ENCODE measurements at places on chromosomes 13 and 19.
A peak's percentile ranks its signal among the peaks of the same experiment; 100 is the strongest.

- DNase-seq: peak; percentile 92
Measured at GRCh38 chr13:112733661-112734379, 44.0 kb downstream of the ATP11A start.

DNA sequence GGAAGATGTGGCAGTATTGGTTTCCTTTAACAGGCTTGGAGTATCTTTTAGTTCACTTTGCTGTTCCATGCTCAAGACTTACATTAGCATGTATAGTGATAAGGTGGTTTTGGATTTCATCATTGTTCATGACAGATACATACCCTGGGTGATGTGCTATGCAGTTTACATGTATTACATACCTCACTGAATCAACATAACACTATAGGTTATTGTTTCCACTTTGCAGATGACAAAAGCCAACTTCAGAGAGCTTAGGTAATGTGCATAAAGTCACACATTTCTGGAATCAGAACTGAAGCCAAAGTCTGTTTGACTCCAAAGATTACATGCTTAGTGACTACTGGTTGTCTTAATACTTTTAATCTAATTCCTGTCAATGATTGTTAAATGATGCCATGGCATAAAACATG, 7.1 kb downstream of the COMMD6 start:
- no peak for DNase-seq

DNA sequence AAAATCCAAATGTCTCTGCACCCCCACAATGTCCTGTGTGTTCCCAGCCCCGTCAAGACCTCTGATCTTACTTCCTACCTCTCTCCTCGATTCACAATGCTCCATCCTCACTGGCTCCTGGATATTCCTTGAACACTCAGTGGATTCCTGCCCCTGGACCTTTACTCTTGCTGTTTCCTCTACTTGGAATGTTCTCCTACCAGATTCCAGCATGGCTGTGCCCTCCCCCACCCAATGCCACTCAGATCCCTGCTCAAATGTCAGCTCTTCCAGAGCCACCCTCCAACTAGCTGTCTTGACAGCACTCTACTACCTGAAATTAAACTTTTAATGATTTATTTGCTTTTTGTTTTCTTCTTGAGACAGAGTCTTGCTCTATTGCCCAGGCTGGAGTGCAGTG, 107.4 kb downstream of the KLF5 start:
- no peak for DNase-seq

- DNase-seq: no peak
Measured at GRCh38 chr19:14091813-14092462, 1.4 kb upstream of the SAMD1 start.

DNA sequence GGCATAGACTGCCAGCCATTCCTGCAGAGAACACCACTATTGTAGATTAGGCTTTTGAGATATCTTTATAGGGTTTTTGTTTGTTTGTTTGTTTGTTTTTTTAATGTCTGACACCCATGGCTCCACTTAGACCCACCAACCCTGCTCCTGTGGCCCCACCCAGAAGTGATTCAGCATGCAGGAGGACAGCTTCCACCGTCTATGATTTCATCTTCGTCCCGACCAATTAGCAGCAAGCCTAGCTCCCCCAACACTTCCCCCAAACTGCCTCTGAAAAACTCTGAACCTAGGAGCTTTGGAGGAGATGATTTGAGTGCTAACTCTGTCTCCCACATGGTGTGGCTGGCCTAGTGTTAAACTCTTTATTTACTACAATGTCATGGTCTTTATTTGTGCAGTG, 108.3 kb upstream of the RXFP2 start:
- DNase-seq: no peak

DNA sequence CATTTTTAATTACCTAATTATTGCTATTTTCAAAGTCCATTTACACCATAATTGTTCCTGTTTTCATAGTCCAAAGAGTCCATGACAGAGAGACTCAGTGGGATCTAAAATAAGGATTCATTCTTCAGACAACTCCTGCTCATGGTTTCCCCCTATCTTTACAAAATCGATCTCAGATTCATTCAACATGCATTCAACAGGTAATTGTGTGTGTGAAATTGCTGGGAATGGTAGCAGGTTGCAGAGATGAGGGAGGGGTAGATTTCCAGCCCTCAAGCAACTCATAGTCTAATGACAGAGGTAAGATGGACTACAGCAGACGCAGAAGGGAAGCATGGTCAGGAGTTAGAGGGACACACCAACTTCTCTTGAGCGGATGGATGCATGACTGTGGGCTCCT, 138.1 kb downstream of the TSHZ3 start:
- no peak for DNase-seq

DNA sequence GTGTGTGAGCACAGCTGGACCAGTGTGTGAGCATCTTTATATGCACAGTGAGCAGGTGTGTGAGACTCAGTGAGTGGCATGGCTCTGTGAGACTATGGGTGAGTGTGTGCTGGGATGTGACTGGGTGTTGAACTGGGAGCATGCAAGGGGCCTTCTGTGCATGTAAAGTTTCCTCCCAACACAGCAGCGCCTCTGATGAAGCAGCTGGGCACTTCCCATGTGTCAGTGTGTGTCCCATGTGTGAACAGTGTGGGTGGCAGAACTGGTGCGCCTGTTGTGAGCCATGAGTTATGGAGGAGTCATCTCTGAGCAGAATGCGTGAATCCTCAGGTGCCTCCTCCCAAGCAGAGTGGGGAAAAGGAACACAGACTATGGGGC, 24.1 kb downstream of the LGALS16 start:
- no peak for DNase-seq

GRCh38 chr13:77697217-77698103, at the start of gene SLAIN1:
Gene SLAIN1 (plus strand): TSS chr13:77697687. CDS start chr13:77697914, 227 bp downstream.
- DNase-seq: peak; percentile 52

DNA sequence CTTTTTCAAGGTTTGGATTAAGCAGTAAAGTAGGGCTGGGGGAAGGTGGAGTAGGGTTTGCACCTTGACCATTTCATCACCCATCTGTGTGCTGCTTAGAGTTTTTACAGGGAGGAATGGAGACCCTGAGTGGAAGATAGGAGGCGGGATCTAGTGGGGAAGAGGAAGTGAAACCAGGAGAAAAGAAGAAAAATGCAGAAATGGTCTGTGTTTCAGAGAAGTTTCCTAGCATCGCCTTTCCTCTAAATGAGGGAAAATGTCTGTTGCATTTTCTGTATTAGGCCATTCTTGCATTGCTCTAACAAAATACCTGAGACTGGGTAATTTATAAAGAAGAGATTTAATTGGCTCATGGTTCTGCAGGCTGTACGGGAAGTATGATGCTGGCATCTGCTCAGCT, 64.1 kb downstream of the TPT1 start:
- DNase-seq: no peak

DNA sequence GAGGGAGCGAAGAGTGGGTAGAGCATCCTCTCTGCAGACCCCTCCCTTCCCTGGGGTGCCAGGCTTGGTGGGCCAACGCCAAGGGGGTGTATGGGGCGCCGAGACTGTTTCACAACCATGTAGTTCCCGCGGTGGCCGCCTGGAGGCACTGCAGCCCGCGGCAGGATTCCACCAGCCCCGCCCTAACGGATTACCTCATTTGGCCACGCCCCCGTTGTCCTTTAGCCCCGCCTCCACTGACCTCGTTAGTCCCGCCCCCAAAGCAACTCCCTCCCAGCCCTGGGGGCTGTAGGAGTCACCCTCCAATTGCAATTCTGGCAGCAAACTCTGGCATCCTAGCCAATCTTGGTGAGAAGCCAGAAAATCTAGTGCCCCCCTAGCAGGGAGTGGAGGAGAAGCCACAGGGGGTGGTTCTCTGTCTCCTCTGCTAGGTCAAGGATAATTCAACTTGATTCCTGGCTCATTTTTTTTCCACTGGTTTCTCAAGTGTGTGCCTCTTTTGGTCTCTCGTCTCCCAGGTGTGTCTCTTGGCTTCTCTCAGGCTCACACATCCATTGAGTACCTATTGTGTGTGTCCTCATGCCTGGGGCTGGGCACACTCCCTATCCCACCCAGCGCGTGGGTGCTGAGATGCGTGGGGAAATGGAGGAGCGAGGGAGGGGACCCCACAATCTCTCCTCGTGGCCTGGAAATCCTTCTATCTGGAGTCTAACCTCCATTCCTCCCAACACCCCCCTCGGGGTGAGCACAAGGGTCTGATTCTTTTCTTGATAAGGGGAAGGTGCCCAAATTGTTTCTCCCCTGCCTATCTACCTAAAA, 2.0 kb downstream of the OLFM2 start:
- peak; percentile 10 for DNase-seq

- no peak for DNase-seq
Measured at GRCh38 chr19:18649371-18650020, 12.7 kb downstream of the KLHL26 start.

DNA sequence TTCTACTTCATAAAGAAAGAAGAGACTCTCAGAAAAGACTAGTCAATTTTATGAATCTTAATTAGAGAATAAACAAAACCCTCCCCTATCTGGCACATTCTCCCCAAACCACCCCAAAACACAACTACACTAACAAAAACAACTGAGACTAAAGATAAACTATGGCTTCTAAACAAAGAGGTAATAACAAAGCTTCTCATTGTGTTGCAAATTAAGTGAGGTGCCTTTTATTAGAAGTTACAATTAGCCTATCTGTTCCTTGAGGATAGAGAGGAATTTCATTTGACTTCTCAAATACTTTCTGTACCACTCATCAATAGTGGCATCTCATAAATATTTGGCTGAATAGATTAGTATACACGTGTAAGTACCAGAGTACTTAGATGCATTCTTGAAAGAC, 1196.2 kb downstream of the PCDH9 start:
- DNase-seq: no peak

- no peak for DNase-seq
Measured at GRCh38 chr13:51339952-51340732, 651 bp downstream of the SERPINE3 start.

- DNase-seq: no peak
Measured at GRCh38 chr19:49071860-49072547, 495 bp downstream of the KCNA7 start.

GRCh38 chr13:110836605-110836903, 78.3 kb downstream of the ANKRD10 start:
- no peak for DNase-seq

- peak; percentile 22 for DNase-seq
Measured at GRCh38 chr13:63636316-63636993, 2220.8 kb upstream of the PCDH20 start.

DNA sequence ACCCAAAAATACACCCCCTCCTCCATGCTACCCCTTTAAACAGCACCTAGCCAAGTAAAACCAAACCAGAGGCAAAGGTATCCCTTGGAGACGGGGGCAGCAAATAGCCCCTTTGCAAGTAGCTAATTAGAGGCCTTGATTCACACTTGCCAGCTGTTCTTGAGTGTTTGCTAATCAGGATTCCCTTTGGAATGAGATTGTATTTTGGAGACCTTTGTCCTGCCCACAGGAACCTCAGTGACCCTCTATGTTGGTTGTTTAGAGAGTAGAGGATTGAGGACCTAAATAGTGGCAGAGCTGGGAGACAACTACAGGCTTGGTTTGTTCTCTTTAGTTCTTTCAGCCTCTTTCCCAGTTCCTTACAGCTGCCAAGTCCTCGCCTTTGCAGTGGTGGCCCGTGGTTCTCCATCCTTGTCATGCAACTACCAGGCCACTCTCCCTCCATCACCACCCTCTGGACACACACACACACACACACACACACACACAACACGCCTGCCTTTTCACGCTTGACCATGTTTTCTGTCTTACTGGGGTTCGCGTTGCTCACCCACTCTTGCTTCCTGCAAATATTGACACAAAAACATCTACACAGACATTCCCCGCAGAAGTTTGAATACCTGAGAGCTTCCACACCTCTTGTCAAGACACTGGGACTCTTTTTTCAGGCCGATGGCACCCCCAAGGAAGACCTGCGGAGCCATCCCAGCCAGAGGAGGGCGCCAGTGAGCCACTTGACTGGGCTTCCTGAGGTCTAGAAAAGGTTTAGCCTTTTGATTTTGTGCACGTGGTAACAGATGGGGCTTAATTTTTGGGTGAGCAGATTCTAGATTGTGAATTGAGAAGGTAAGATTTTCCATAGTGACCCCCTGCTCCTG, 80.0 kb upstream of the GPR183 start:
- DNase-seq: no peak

DNA sequence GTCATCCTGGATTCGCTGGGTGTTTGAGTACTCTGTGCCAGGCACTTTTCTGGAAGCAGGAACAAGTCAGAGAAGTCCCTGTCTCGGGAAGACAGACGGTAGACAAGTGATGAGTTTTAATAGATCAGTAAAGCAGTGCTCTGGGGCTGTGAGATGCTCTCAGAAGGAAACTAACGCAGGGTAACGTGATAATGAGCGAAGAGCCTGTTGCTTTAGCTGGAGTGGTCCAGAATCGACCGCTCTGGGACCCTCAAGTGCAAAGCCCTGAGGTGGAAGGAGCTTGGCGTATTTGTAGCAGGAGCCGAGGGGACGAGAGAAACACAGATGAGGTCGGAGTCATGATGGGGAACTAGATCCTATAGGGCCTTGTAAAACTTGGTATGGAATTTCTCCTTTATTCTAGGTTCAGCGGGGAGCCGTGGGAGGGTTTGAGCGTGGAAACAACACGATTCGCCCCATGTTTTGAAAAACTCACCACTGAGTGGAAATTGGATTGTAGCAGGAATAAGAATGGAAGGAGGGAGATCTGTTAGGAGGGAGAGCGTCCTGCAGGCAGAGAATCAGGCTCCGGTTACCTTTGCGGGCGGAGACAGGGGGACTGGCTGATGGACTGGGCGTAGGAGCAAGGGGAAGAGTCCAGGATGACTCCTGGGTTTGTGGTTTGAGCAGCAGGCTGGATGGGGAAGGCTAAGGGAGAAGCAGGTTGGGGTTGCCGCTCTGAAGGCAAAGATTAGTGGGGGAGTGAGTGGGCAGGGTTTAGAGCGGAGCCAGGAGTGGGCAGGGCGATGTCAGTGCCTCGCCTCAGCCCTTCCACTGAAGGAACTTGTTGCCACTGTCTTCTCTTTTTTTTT, 763 bp downstream of the POLD1 start:
- DNase-seq: no peak

- no peak for DNase-seq
Measured at GRCh38 chr19:16206637-16207036, 8.9 kb downstream of the AP1M1 start.

DNA sequence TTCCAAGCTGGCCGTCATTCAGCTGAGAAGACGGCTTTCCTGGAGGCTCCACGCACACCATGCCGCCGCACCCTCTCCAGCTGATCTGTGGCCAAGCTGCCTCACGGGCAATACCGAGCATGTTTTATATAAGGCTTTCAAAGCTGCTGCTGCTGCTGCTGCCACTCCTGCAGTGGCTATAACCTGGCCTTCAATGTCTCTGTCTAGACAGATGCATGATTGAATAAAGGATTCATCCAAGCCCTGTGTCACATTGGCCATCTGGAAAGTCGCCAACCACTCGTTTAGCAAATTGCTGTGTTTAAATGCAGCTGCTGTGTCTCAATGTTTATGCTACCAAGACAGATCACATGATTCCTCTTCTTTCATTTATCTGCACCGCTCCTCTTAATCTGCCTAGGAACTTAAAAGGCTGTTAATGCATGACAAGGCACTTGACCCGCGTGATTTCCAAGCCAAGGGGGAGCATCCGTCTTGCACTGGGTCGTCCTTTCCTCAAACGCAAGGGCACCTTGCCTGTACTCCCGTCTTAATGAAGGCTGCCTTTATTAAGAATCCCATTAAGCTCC, 114.3 kb downstream of the TEX26 start:
- peak; percentile 32 for DNase-seq

DNA sequence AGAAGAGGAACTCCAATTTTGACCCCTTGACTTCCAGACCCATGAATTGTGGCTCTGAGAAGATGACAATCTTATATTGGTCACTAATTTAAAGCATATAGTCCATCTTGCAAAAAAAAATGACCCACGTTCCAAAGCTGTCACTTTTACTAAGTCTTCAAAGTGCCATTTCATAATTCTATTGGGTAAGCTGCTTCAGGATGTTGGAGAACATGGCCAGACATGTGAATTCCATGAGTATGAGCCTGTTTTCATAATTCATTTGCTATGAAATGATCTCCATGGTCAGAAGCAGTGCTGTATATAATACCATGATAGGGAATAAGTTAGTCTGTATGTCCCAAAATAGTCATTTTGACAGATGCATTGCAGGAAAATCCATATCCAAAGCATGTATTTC, 1787.3 kb downstream of the SLITRK5 start:
- no peak for DNase-seq

All from NCI-H774 (cell line).